ENCODE measurements at places on chromosomes 3 and 15.

DNA sequence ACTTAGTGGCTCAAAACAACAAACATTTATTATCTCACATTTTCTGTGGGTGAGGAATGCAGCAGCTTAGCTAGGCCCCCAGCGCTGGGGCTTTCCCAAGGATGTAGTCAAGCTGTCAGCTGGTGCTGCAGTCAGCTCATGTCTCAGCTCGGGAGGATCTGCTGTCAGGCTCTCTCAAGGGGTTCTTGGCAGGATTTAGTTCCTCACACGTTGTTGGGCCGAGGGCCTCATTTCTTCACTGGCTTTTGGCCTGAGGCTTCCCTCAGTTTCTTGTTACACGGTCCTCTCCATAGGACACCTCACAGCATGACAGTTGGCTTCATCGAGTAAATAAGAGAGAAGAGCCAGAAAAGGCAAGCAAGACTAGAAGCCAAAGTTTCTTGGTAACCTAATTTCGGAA lies 13.7 kb upstream of the U2SURP start:
- DNase-seq: no peak

- DNase-seq: no peak
Observed at GRCh38 chr15:92288755-92289154, 104.9 kb upstream of the ST8SIA2 start.

- peak; percentile 30 for DNase-seq
Observed at GRCh38 chr15:51281368-51281967, 56.9 kb downstream of the CYP19A1 start.

DNA sequence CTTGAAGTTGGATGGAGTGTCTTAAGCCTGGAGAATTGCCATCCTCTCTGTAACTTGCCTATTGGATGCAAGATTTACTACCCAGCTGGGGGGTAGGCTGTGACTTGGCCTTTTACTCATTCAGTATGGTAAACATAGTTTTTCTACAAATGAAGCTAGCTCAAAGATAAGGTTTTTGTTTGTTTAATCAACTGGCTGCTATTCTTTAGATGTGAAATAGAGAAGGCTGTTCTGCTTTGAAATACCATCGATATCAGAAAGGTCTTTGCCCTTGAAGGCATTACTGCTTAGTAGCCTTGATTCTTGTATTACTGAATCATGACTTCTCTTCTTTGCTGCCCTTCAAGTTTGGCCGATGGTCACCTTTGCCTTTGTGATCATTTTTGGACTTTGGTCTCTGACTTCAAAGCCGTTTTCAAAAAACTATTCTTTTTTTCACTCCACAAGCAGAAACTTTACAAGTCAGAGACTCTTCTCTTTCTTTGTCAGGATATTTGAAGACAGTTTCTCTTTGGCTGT lies 83.1 kb downstream of the GAP43 start:
- no peak for DNase-seq

DNA sequence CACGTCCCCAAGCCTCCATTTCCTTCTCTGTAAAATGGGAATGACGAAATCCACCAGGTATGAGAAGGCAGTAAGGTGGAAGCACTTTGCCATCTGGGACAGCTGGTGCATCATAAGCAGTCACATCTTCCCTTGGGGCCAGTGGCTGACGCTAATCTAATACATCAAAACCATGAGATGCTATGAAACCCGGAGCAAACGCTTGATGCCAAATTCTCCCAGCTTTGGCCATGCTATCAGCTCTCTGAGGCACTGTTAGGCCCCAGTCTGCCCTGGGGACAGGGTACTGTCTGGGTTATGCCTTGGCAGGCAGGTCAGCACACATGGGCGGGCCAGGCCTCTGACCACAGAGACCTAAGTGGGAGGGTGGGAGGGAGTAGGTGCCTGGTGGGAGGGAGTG lies 66.1 kb downstream of the ADAMTS17 start:
- DNase-seq: no peak

Measured in activated CD4-positive, alpha-beta T cell treated with anti-CD3 and anti-CD28 coated beads, Interleukin-10, Interleukin-2, amounts not matched to agents 100 ng/mL and 50 ng/mL, durations not matched to agents 16 hours and 8 hours (primary cell).